ENCODE measurements at places on chromosomes 2 and 18.

GRCh38 chr18:25786758-25787157 is 303.7 kb downstream of the SS18 start:
- no peak for DNase-seq

- DNase-seq: no peak
Measured at GRCh38 chr2:203022751-203023150, 8.1 kb downstream of the NBEAL1 start.

GRCh38 chr2:86000131-86000937 is 105.4 kb downstream of the POLR1A start:
- no peak for DNase-seq

GRCh38 chr2:132475615-132476014 is 59.0 kb downstream of the GPR39 start:
- no peak for DNase-seq

DNA sequence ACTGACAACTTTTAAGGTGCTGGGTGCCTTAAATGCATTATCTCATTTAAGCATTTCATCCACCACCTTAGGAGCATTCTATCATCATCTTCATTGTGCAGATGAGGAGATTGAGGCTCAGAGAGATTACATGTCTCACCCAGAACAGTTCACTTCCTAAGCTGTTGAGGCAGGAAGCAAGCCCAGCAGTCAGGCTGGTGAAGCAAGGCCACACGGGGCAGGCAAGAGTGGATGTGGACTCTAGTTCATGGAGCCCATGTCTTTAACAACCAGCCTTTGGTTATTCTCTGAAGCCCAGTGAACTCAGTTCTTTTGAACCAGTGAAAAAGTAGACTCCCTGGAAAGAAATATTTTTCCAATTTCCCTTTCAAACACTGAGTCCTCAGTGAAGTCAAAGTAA is 294.8 kb upstream of the MGAT5 start:
- no peak for DNase-seq

- no peak for DNase-seq
Measured at GRCh38 chr2:60906395-60906794, 25.0 kb downstream of the REL start.

DNA sequence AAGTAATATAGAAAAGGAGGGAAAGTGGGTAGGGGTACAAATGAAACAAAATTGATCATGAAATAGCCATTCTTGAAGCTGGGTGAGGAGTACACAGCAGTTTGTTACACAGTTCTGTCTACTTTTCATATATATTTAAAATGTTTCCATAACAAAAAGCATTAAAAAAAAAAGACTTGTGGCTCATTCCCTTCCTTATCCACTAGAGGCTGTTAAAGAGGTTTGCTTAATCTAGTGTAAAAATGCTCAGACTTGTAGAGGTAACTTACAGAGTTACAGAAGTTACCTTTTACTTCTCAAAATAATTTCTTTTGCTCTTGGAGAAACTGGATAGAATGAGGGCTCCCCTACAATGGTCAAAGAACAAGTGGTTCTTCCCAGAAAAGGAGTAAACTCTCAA is 8.1 kb upstream of the WIPF1 start:
- no peak for DNase-seq

DNA sequence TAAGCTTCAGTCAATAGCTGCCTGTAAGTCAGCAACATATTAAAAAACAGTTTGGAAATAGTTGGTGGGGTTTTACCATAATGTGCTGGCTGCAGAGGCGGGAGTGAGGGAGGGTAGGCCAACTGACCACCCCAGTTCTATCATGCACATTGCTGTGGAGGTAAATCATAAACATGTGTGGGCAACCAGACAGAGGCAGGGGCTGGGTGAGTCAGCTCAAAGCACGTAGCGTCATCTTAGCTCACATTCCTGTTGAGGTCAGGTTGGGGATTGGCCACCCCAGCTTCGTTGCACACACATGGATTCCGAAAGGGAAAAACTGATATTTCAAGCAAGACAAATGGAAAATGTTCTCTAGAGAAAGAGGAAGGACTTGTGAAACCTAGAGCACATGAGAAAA is 19.5 kb downstream of the GPR45 start:
- no peak for DNase-seq

GRCh38 chr2:155099784-155100183 is 401.3 kb downstream of the KCNJ3 start:
- DNase-seq: no peak

DNA sequence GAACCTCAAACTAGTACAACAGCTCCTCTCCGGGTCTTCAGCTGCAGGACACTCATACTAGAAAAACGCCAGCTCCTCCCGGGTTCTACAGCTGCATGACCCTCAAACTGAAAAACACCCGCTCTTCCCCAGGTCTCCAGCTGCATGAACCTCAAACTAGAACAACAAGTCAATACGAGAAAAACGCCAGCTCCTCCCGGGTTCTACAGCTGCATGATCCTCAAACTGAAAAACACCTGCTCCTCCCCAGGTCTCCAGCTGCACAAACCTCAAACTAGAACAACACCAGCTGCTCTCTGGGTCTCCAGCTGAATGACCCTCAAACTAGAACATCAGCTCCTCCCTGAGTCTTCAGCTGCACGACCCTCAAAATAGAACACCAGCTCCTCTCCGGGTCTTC is 315.0 kb upstream of the TFPI start:
- DNase-seq: no peak

GRCh38 chr2:138298120-138298814 is 203.3 kb upstream of the SPOPL start:
- no peak for DNase-seq

GRCh38 chr18:56479841-56480240 is 158.6 kb downstream of the TXNL1 start:
- no peak for DNase-seq

DNA sequence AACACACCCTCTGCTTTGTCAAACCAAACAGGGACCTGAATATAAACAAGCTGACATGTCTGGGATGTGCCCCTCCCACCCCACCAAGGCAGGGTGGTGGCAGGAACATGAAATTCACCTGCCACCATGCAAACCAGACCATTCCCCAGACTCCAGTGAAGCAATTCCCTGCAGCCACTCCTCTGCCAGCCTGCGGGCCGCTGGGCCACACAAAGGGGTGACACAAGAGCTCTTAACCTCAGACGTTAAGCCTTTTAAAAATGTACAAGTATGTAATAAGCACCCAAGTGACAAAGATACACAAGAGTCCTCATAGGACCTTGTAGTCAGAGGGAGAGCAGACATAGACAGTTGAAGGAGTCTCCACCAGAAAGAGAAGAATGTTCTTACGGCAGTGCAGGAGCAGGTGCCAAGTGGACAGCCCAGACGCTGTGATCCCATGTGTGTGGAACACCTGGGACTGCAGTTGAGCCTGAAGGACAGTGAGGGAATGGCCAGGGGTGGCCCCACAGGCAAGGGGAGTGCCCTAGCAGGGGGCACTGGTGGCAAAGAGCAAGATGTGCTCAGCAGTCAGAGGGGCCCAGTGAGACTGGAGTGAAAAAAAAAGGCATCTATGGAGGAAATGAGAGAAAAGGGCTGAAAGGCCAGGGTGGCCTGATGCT is 36.9 kb downstream of the CRACDL start:
- DNase-seq: no peak

- DNase-seq: no peak
Measured at GRCh38 chr2:26614216-26615138, 26.7 kb downstream of the CIB4 start.

- no peak for DNase-seq
Measured at GRCh38 chr2:102186791-102187495, at the start of gene IL1RL2. Gene IL1RL2, plus strand, starts transcription at chr2:102187023. Its CDS starts 845 bp downstream, at chr2:102187868.

DNA sequence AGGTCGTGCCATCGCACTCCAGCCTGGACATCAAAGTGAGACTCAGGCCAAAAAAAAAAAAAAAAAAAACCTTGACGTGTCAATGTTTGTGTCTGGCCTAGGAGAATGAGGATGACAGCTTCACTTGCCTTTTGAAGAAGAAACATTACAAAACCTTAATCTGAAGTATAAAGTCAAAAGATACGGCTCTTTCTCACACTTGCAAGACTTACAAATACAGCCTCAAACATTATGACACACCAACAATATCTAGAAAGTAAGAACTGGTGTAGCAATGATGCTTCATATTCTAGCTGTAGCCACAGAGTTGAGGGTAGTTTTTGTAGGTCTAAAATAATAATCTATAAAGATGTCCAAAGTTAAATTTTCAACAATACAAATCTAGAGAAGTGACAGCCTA is 25.5 kb downstream of the MPPE1 start:
- no peak for DNase-seq

- DNase-seq: no peak
Measured at GRCh38 chr2:18178736-18179349, 300.4 kb downstream of the KCNS3 start.

DNA sequence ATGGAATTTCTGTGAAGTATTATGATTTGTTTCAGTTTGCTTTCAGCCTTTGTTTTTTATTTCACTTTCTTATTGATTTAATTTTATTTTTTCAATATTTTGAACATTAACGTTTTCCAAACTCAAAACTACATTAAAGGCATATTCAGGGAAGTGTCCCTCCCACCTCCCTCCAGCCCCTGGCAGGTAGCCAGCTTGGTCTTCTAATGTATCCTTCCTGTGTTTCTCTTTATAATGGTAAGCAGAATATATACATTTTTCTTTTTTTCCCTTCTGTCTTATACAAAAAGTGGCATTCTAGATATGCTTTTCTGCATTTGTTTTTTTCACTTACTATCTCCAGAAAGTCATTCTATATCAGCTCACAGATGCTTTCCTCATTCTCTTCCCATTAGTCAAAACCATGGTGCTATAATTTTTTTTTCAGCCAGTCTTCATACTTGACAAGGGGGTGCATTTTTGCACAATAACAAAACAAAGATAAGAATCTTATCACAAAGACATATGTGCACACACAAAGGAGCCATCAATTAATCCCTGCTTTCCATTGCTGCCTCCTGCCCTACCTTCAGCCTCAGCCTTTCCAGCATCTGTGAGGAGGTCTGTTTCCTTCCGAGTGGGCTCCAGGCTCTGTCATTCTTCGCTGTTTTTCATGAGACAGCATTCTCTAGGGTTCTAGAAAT is 33.7 kb upstream of the TMEM177 start:
- no peak for DNase-seq

DNA sequence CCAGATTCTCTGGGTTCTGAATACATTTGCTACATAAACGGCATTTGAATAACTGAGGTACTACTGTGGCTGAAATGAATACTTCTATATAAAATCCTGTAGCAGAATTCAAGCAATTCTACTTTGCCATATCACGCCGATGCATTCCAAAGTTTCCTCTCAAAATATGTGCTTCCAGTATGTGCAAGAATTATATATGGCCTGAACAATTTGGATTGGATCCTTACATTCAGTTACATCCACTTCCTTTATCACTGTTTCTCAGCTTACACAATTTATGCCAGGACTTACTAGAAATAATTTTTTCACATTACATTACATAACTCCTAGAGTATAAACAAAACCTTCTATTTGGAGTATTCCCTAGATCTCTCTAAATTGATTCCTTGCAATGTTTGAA is 46.3 kb upstream of the STAT4 start:
- DNase-seq: no peak

GRCh38 chr2:8544171-8544785 is 137.6 kb upstream of the ID2 start:
- no peak for DNase-seq

Data from CD8-positive, alpha-beta memory T cell (primary cell).